ENCODE measurements at places on chromosomes 11 and 22. TPM values are rescaled to one million over a fixed set of nuclear protein-coding genes. Genes with fewer than 3 reads are reported as not detected.
A peak's percentile ranks its signal among the peaks of the same experiment; 100 is the strongest.

DNA sequence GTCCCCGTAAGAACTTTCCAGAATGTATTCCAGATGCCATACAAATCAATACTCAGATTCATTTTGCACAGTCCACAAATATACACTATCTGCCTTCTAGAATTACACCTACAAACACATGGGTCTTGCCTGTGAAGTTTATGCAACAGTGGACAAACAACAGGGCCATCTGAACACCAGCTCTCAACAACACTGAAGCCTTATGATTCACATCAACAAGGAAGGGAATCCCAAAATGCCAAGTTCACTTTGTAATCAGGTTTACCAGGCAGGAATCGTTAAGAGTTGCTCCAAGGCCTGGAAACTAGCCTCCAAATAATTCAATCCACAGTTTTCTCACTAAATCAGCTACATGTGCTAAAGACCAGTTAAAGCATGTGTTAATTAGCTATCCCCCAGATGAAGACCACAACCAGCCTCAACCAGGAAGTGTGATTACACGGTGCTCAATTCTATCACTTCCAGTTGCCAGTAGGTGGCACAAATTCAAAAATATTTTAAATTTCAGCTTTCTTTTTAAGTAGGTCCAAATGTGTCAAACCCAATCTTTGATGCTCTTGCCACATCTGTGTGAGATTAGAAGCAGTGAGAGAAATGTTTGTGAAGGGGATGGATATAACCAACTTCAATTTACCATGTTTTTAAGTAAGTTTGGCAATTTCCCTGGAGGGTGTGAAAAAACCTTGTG lies 139.1 kb upstream of the BDNF start:
- peak; percentile 38 for DNase-seq

GRCh38 chr11:128632141-128632791 lies 44.9 kb upstream of the ETS1 start:
- DNase-seq, result peak; percentile 26

- peak; percentile 41 for DNase-seq
Measured at GRCh38 chr11:85953491-85954143, 98.4 kb downstream of the CCDC83 start.

DNA sequence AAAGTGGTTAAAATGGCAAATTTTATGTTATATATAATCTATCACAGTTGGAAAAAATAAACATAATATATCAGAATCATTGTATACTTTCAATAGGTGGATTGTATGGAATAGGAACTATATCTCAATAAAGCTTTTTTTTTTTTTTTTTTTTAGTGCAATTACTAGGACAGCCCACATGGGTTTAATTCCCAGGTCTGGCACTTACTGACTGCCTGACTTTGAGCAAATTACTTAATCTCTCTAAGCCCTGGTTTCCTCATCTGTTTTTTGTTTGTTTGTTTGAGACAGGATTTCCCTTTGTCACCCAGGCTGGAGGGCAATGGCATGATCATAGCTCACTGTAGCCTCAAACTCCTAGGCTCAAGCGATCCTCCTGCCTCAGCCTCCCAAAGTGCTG lies 26.1 kb upstream of the BAIAP2L2 start:
- peak; percentile 10 for DNase-seq

DNA sequence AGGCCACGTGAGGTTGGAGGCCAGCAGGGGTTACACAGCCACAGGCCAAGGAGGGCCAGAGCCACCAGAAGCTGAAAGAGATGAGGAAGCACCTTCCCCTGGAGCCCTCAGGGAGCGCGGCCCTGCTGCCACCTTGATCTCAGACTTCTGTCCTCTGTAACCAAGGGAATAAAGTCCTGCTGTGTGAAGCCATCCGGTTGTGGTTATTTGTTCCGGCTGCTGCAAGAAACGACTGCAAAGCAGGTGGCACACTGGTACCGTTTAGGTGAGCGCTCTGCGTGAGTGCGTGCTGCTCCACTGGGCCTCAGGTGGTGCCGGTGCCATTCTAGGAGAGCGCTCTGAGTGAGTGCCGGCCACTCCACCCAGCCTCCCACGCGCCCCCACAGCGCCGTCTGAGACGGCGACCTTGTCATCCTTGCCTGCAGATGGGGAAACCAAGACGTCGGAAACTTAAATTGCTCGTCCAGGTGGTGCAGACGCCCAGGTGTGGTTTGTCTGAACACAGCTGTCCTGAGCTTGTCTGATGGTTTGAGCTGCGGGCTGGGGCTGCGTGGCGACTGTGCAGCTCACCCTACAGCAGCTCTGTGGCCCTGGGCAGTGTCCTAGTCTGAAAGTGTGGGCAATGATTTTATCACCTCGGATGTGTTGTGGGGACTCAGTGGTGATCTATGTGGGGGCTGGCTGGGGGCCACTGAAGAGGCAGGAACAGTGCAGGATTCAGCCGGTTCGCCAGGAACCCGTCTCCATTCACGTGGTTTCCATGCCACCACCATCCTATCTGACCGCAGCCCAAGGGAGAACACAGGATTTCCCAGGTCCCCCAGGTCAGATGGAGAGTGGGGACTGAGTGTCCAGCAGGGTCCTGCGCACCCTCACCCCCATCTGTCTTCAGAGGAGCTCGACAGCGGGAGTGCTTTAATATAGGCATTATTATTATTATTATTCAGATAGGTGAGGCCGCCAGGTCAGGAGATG lies 4.6 kb upstream of the MRGPRG start:
- no peak for DNase-seq

DNA sequence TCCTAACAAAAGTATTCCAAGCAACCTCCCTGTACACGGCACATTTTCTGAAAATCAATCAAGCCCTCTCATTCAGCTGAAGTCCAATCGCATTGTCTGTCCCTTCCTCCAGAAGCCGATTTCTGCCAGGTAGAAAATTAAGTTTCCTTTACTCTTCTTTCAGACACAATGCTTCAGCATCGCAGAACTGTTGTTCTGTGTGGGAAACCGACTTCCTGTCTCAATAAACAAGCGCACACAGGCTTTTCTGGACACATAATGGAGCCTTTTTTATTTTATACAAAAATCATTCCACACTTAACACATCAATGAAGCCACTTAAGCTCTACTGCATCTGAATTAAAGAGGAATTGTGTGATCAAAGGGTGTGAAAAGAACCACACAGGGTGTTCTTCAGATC lies 75.6 kb downstream of the BLID start:
- DNase-seq, result no peak

DNA sequence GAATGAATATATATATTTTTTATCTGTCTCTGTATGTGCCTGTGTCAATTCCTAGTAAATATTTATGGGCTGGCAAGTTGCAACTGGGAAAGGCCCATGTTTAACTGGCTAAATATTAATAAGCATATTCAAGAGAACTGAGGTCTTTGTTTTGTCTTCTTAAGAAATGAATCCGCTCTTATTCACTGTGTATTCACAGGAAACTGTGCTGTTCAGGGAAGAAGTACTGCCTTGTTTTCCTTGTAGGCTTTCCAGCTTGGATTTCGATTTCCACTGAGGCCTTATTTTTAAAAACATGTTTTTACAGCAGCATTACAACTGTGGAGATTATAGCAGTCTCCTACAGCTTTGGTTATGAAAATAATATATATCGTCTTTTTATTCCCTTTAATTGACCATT lies 64.7 kb downstream of the LDLRAD3 start:
- DNase-seq, result peak; percentile 36

- no peak for DNase-seq
Measured at GRCh38 chr11:30967579-30967978, 381.4 kb upstream of the MPPED2 start.

DNA sequence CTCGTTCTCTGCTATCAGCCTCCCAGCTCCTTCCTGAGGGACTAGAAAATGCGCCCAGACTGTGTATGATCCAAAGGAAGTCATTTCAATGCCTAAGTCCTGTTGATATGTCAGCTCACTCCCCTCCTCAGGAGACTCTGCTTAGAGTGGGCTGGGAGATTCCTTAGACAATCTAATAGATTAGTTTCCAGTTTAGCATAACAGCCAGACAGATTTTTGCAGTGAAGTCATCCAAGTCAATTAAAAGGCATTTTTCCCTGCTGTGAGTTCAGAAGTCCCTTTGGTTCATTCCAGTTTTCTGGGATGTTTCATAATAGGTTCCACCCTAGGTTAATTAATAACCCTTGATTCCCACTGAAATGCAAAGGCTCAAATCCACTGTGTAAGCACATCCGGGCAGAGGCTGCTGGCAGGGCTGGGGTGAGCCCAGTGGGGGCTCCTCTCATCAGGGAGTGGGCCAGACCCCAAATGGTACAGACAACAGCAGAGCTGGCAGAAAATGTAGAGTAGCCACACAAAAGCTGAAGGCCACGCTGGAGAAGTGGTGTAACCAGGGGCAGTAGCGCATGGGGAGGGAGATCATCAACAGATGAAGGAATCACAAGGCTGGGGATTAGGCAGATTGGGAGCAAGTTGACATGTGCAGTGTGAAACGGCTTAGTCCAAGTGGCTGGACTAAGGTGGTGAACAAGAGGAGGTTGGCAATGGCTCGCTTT lies 90.6 kb downstream of the SYN3 start:
- no peak for DNase-seq

DNA sequence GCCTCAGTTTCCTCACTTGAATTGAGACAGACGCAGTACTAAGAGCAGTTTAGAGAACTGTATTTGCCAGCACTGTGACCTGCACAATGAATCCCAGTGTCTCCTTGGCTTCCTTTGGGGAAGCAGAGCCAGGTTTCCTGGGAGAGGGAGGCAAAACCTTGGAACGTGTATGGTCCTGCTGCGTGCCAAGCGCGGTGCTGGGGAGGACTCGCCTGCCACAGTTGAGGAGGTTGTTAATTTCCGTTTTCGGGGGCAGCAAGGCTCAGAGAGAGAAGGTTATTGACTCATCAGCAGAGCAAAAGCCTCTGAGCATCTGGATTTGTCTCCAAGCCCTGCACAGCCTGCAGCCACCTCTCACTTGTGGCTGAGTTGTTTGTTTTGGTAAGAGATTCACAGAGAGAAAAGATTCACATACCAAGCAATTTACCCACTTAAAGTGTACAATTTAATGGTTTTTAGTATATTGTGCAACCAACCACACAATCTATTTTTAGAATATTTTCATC lies 10.8 kb downstream of the SYT12 start:
- DNase-seq, result peak; percentile 91

- DNase-seq, result no peak
Measured at GRCh38 chr11:112632866-112633505, 328.2 kb upstream of the NCAM1 start.

DNA sequence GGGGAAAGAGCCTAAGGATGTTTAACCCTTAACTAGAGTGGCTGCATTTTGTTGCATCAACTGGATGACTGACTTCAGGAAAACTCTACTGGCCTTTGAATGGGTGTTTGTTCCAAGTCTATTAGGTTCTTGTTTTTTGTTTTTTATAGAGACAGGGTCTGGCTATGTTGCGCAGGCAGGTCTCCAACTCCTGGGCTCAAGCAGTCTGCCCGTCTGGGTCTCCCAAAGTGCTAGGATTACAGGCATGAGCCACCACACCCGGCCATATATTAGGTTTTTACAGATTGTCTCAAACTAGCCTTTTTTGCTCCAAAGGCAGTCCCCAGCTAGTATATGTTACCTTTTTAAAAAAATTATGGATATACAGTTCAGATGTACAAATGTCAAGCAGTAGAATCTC lies 1.1 kb downstream of the SMARCB1 start:
- DNase-seq, result no peak

GRCh38 chr11:134071306-134071705 lies 2.4 kb downstream of the JAM3 start:
- peak; percentile 56 for DNase-seq

- DNase-seq, result no peak
Measured at GRCh38 chr22:38073150-38074130, 10.5 kb downstream of the SLC16A8 start.

- DNase-seq, result no peak
Measured at GRCh38 chr11:30546334-30546733, 39.8 kb downstream of the MPPED2 start.

GRCh38 chr11:106137061-106137460 lies 59.6 kb downstream of the AASDHPPT start:
- no peak for DNase-seq

- no peak for DNase-seq
Measured at GRCh38 chr11:90846628-90847027, 623.8 kb upstream of the CHORDC1 start.

- DNase-seq, result peak; percentile 45
Measured at GRCh38 chr11:86617502-86617901, 54.9 kb downstream of the ME3 start.

GRCh38 chr11:125956391-125957134 lies 10.7 kb downstream of the VSIG10L2 start:
- DNase-seq, result peak; percentile 22

- DNase-seq, result no peak
Measured at GRCh38 chr22:19509923-19510322, 14.3 kb downstream of the CLDN5 start.

GRCh38 chr11:72228229-72228843 lies 3.8 kb downstream of the INPPL1 start:
- DNase-seq, result no peak

- no peak for DNase-seq
Measured at GRCh38 chr11:24738972-24739371, 242.1 kb downstream of the LUZP2 start.

DNA sequence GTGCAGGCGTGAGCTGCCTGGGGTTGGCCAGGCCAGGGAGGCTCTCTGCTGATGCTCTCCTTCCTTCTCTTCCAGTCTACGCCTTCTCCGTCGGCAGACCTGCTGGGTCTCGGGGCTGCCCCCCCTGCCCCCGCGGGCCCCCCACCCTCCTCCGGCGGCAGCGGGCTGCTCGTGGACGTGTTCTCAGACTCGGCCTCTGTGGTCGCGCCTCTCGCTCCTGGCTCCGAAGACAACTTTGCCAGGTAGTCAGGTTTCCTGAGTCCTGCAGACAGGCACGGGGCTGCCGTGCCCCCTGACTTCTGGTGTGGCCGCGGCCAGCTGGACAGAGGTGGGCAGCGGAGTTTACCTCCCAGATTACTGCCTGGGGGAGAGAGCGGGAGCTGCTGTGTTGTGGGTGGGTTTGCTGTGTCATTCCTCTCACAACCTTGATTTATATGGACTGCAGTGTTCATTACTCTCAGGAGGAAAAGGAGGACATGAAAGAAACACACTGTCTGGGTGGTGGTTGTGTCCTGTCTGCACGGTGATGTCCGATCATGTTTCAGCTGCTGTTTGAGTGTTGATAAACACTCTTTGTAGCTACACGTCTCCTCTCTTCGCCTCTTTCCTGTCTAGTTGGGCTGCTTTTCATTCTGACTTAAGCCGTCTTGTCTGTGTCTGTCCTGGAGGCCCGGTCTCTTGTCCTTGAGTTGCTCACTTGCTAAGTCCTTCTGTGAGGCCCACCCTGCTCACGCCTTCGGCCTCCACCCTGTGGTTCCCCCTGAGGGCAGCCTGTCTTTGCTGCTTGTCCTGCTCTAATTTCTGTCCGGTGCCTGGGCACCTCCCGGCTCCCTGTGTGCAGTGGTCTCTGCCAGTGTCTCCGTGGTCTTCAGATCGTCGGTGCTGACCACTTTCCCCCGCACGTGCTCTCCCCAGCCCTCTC lies 35.9 kb downstream of the MUC6 start:
- no peak for DNase-seq

The POLA2 gene
- 30.0 TPM for total RNA-seq

The GVQW3 gene
- 0.51 TPM for total RNA-seq

The DGCR6 gene
- 2.1 TPM for total RNA-seq

The ADAMTS15 gene
- 0.92 TPM for total RNA-seq

The OSBPL5 gene
- 24.0 TPM for total RNA-seq

The BAD gene
- 92.3 TPM for total RNA-seq

The GAS2L1 gene
- 47.1 TPM for total RNA-seq

The DLG2 gene
- not detected for total RNA-seq

The C11orf97 gene
- total RNA-seq, result not detected

The PARVA gene
- 49.6 TPM for total RNA-seq

The PKDREJ gene
- not detected for total RNA-seq
